ENCODE measurements at places on chromosomes 6 and 20. TPM values are rescaled to one million over a fixed set of nuclear protein-coding genes. Genes with fewer than 3 reads are reported as not detected.
A peak's percentile ranks its signal among the peaks of the same experiment; 100 is the strongest.

- no peak for DNase-seq
Measured at GRCh38 chr20:16209357-16209756, 363.9 kb downstream of the KIF16B start.

GRCh38 chr20:36259177-36260061 is 23.1 kb downstream of the AAR2 start:
- no peak for DNase-seq

The CALHM4 gene
- total RNA-seq, result not detected

DNA sequence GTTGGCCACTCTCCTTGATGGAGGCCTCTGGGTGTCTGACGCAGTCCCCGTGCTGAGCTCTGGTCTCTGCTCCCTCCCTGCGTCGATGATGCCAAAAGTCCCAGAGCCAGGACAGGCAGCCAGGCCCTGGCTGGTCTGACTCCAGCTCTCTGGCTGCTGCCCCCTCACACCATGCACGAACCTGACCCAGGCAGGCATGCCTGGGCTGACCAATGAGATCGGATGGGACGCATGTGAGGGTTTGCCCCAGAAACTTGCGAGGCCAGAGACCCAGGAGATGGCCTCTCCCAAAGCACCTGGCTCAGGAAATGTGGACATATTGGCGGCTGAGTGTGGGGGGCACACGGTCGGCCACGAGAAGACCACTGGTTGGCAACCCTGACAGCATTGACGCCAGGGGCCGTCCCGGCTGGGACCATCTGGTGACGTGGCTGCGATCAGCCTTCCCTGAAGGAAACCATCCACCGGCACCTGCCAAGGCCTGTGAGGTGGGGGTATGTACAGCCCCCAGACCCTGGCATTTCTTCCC is 51.2 kb upstream of the FRMD1 start:
- DNase-seq, result peak; percentile 64

The POM121L2 gene
- total RNA-seq, result 0.10 TPM

- DNase-seq, result no peak
Measured at GRCh38 chr6:21663966-21664313, 70.4 kb downstream of the SOX4 start.
